ENCODE measurements at places on chromosomes 7 and 10. TPM values are rescaled to one million over a fixed set of nuclear protein-coding genes. Genes with fewer than 3 reads are reported as not detected.

Gene ZNF425
- 0.15 TPM for polyA plus RNA-seq

Gene NPY4R2
- not detected for polyA plus RNA-seq

Gene IL6
- 1.6 TPM for polyA plus RNA-seq

Gene PRSS1
- not detected for polyA plus RNA-seq

Gene CRHR2
- not detected for polyA plus RNA-seq

Gene MYL7
- polyA plus RNA-seq = not detected

GRCh38 chr10:20254078-20254477 is 437.8 kb downstream of the PLXDC2 start:
- no peaks in the 10 kb centered on the region for H3K4me1 ChIP-seq
- H3K27me3 ChIP-seq = no peaks in the 10 kb centered on the region
- no peak overlapping the region for H3K27ac ChIP-seq
- H3K36me3 ChIP-seq = peaks cover 59% of the 10 kb centered on the region
- no peak for DNase-seq
- no peak overlapping the region for H3K4me3 ChIP-seq

DNA sequence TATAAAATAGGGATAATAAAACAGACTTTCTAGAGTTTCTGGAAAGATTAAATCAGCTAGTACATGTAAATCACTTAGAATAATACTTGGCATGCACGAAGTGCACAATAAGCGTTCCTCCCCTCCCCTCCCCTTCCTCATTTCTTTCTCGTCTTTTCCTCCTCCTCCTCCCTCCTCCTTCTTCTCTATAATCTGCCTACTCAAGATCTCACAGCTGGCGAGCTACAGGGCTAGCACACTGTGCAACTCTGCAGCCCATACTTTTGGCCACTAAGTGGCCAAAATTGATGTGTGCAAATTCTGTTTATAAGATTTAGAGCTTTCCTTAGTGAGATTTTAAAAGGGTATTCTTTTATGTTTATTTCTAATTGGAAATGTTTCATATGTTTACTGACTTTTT is 565.3 kb downstream of the PHTF2 start:
- no peak overlapping the region for H3K27ac ChIP-seq
- no peak overlapping the region for H3K4me3 ChIP-seq
- no peaks in the 10 kb centered on the region for H3K4me1 ChIP-seq
- DNase-seq = no peak
- H3K27me3 ChIP-seq = no peaks in the 10 kb centered on the region
- H3K36me3 ChIP-seq = no peaks in the 10 kb centered on the region

DNA sequence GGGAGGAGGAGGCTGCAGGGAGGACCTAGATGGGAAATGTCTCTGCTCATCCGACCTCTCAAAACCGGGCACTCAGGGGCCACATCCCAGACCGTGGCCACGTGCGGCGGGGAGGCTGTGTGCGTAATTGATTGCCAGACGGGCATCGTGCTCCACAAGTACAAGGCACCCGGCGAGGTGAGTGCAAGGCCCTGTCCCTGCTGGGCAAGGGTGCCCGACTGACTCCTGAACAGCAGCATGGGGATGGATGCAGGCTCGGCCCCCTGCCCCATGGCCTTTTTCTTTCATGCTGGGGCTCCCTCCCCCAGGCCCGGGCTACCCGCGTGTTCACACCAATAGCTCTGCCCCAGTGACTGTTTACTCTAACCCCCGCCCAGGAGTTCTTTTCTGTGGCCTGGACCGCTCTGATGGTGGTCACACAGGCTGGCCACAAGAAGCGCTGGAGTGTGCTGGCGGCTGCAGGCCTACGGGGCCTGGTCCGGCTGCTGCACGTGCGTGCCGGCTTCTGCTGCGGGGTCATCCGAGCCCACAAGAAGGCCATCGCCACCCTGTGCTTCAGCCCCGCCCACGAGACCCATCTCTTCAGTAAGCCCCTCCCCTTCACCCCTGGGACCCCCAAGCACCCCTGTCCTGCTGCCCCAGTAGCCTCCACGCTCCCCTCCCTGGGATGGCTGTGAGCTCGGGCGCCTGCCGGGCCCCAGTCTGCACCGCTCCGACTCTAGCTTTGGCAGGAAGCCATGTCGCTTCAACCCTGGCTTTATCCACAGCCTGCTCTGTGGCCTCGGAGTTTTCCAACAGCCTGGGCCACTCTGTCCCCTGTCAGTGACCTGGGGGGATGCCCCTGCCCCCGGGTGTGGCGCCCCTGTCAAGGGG is 3.9 kb downstream of the LRWD1 start:
- no peak for DNase-seq
- no peak overlapping the region for H3K4me3 ChIP-seq
- no peaks in the 10 kb centered on the region for H3K27me3 ChIP-seq
- H3K36me3 ChIP-seq = peaks cover 13% of the 10 kb centered on the region

DNA sequence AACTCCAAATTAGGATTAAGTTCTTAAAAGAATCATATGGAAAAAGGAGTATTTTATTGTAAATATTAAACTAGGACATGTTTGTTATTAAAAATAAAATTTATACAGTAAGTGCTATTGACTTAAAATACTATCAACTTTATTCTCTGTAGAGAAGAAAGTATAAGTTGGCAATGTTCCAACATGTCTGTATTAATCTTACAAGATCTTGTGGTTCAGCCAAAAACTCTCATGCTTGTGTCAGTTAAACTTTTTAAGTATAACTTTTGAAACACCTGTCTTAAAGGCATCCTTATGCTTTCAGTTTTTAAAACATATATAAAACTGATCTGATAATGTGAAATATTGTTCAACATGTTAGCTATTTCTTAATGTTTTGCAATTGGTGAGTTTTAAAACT is 160.7 kb downstream of the ZEB1 start:
- H3K27ac ChIP-seq = no peak overlapping the region
- H3K4me1 ChIP-seq = no peaks in the 10 kb centered on the region
- no peaks in the 10 kb centered on the region for H3K27me3 ChIP-seq
- DNase-seq = no peak
- no peaks in the 10 kb centered on the region for H3K36me3 ChIP-seq

GRCh38 chr7:108280136-108280535 is 150.0 kb upstream of the LAMB4 start:
- H3K27me3 ChIP-seq = no peaks in the 10 kb centered on the region
- no peak overlapping the region for H3K4me3 ChIP-seq
- no peaks in the 10 kb centered on the region for H3K36me3 ChIP-seq
- no peak overlapping the region for H3K27ac ChIP-seq
- no peak for DNase-seq

GRCh38 chr7:55131142-55131929 is 112.5 kb downstream of the EGFR start:
- H3K4me3 ChIP-seq = no peak overlapping the region
- no peaks in the 10 kb centered on the region for H3K27me3 ChIP-seq
- no peaks in the 10 kb centered on the region for H3K4me1 ChIP-seq
- no peak for DNase-seq
- H3K36me3 ChIP-seq = no peaks in the 10 kb centered on the region

DNA sequence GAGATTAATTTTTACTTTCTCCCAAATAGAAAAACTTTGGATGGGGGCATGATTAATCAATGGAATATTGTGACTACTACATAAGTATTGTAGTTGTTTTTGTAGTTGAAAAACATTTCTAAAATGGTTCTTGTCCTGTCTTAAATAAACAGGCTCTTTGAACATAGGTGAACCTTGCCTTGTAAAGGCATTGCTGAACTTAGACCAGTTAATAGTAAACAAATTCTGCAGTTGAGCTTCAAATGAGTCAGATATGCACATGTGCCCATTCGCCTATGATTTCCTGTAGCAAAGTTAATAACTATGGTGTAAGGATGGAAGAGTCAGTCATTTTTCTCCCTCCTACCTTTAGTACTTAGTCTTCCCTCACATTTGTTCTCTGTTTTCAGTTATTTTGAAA is 22.6 kb downstream of the CUTC start:
- H3K27ac ChIP-seq = no peak overlapping the region
- no peak overlapping the region for H3K4me3 ChIP-seq
- no peak for DNase-seq

GRCh38 chr10:24851629-24852028 is 100.8 kb downstream of the PRTFDC1 start:
- no peak overlapping the region for H3K4me3 ChIP-seq
- no peaks in the 10 kb centered on the region for H3K4me1 ChIP-seq
- no peaks in the 10 kb centered on the region for H3K27me3 ChIP-seq
- no peak overlapping the region for H3K27ac ChIP-seq
- H3K36me3 ChIP-seq = no peaks in the 10 kb centered on the region

GRCh38 chr10:24857031-24857725 is 95.2 kb downstream of the PRTFDC1 start:
- no peaks in the 10 kb centered on the region for H3K27me3 ChIP-seq
- H3K36me3 ChIP-seq = no peaks in the 10 kb centered on the region
- H3K4me1 ChIP-seq = no peaks in the 10 kb centered on the region
- DNase-seq = no peak

DNA sequence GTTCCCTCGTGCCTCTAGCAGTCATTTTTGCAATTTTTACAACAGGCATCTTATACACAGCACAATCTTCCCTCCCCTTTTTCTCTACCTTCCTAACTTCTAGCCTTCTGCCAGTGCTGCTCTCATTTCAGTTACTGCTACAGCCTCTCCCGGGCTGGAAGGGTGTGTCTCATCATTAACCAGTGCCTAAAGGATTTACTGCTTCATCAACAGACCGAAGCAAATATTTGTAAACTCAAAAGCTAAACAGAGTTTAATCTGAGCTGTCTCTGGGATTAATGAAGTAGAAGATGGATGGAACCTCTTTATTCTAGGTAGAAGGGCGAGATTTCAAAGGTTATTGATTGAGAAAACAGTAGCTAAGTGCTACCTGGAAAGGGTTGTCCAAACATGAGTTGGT is 94.3 kb downstream of the PRPF18 start:
- no peak overlapping the region for H3K27ac ChIP-seq
- DNase-seq = no peak
- H3K36me3 ChIP-seq = no peaks in the 10 kb centered on the region
- H3K4me3 ChIP-seq = no peak overlapping the region

DNA sequence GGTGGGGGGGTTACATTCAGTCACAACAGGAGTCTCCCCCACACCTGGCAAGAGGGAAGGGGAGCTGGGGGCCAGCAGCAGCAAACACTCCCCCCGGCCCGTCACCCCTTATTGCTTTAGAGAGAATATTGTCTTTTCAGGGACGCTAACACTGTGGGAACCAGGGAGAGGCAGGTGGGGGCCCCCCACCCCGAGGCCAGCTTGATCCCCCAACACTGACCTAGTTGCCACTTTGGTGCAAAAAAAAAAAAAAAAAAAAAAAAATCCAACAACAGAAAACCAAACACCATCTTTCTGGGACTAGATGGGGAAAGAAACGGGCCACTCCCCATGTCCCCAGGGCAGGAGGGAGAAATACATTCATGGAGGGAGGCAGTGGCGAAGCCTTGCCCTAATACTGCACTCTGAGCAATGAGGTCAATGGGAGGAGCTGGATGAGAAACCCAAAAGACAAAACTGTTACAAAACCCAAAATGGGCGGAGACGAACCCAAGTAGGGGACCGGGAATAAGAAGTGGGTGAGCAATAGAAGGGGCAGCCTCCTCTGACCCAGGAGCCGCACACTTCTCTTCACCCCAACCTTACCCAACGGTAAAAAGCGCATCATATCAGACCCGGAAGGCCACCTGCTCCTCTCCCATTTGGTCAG is 6.5 kb downstream of the GNB2 start:
- H3K4me3 ChIP-seq = no peak overlapping the region
- peak overlapping the region; percentile 54 for H3K27ac ChIP-seq

DNA sequence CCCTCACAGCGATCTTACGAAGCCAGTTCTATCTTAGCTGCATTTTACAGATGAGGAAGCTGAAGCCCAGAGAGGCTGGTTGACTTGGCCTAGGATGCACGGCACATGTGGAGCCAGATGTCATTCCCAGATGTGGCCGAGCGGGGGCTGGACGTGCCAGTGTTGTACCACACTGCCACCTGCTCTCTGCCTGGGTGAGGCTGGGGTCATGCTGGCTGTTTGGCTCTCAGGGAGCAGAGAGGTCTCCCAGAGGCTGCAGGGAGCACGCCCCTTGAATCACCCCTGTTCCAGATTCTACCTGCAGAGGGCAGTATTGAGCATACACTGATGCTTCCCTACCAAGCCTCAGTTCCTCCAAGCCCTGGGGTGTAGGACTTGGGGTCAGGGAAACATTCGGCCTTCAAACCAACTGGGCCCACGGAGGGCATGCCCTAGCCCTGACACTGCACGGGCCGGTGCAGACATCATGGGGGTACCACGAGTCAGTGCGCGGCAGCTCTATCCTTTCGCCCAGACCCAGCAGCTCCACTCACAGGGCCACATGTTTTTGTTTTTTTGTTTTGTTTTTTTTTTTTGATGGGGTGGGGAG is 3.8 kb upstream of the GTF2IRD1 start:
- DNase-seq = peak; percentile 52
- peaks cover 30% of the 10 kb centered on the region for H3K27me3 ChIP-seq

- H3K27me3 ChIP-seq = no peaks in the 10 kb centered on the region
- H3K36me3 ChIP-seq = no peaks in the 10 kb centered on the region
- no peak overlapping the region for H3K27ac ChIP-seq
- H3K4me1 ChIP-seq = no peaks in the 10 kb centered on the region
- DNase-seq = no peak
- no peak overlapping the region for H3K4me3 ChIP-seq
Measured at GRCh38 chr10:52348037-52348564, 34.0 kb downstream of the DKK1 start.

Data from CD14-positive monocyte (primary cell).